ENCODE measurements at places on chromosomes 5 and 9.
A peak's percentile ranks its signal among the peaks of the same experiment; 100 is the strongest.

GRCh38 chr5:123297198-123297831 lies 125.9 kb downstream of the CEP120 start:
- no peaks in the 10 kb centered on the region for H3K4me1 ChIP-seq
- DNase-seq = no peak
- H3K36me3 ChIP-seq = no peaks in the 10 kb centered on the region
- H3K4me3 ChIP-seq = no peak overlapping the region
- peaks cover 21% of the 10 kb centered on the region for H3K27me3 ChIP-seq

DNA sequence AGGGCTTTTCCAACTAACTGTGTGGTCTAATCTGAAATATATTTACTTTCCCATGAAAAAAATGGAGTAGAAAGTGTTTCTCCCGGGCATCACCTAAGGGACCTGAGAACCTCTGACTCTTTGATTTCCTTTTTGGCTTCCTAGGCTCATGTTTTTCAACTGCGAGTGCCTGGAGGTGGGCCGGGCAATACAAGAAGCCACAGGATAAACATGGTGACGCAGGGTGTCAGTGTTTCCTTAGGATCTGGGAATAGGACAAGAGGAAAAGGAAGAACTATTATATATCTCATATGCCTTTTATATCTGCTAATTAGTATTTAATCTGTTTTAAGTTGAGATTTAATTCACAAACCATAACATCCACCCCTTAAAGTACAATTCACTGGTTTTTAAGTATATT lies 11.4 kb upstream of the LECT2 start:
- H3K4me3 ChIP-seq = no peak overlapping the region
- no peak for DNase-seq
- H3K36me3 ChIP-seq = no peaks in the 10 kb centered on the region
- no peaks in the 10 kb centered on the region for H3K27me3 ChIP-seq

GRCh38 chr9:33458444-33458843 lies 11.1 kb upstream of the AQP3 start:
- peak; percentile 73 for DNase-seq
- H3K4me3 ChIP-seq = no peak overlapping the region
- H3K4me1 ChIP-seq = peaks cover 16% of the 10 kb centered on the region
- no peaks in the 10 kb centered on the region for H3K27me3 ChIP-seq
- peaks cover 19% of the 10 kb centered on the region for H3K36me3 ChIP-seq
- H3K27ac ChIP-seq = peak overlapping the region; percentile 78

DNA sequence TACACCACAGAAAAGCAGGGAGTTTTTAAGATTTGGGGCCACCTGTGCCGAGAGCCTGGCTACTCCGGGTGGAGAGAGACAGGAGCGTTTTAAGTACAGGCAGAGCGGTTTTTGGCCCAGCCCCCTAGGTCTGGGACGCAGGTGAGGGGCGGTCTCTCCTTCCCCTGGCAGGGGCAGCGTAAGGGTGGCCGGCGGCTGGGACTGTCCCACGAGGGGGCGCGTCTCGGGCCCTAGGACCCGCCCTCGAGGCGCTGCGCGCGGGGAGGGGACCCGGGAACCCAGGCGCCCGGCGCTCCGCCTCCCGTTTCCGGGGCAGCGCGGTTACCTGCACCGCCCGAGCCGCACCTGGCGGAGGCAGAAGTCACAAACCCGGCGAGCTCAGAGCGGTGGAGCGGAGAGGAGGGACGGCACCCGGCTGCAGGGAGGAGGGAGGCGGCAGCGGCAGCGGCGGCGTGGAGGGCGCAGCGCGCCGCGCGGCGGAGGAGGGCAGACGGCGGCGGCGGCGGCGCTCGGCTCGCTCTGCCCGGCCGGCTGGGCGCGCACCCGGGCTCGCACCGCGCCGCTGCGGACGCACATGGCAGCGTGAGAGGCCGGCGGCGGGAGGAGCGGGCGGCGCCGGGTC lies at the start of gene WWC1:
Gene WWC1 (plus strand): TSS at position 304 of the 622 bp plus-strand sequence. CDS start 508 bp downstream, outside the sequence.
- peak within 1 kb of the TSS; percentile 82 for H3K4me3 ChIP-seq
- DNase-seq = peak; percentile 88
- H3K4me1 ChIP-seq = peaks cover 51% of the 10 kb centered on the region
- peaks cover 7% of the 10 kb centered on the region for H3K36me3 ChIP-seq
- H3K27ac ChIP-seq = peak within 1 kb of the TSS; percentile 81

DNA sequence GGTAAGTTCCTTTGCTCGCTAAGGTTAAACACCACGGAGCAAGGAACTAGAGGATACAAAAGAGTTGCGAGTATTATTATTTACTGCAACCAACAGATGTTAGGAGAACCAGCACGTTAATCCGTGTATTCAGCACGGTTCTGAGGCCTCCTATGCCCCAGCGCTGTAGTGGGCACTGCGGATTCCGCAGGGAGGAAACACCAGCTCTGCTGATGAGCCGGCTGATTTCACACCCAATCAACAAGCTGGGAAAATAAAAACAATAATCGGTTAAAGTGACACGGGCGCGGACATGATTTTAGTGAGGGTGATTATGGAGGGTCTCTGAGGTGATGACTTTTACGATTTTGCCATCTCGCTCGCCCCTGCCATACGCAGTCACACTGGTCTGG lies 702 bp upstream of the PRELID2 start:
- H3K4me1 ChIP-seq = peaks cover 28% of the 10 kb centered on the region
- no peak for DNase-seq
- H3K36me3 ChIP-seq = no peaks in the 10 kb centered on the region
- peak overlapping the region; percentile 73 for H3K4me3 ChIP-seq
- H3K27ac ChIP-seq = no peak overlapping the region

DNA sequence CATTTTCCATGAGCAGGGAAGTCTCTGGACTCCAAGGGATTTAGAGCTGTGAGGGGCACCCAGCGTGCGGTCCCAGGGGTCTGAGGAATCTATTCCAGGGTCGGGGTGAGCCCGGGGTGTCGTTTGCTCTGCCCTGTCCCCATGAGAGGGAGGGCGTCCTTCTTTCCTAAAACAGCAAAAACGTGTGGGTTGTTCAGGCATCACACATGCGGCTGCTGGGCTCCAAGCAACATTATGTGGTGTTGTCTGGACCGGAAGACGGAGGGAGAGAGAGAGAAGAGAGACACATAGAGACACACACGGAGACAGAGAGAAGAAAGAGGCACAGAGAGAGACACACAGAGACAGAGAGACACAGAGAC lies 42.7 kb upstream of the COL5A1 start:
- no peak overlapping the region for H3K4me3 ChIP-seq
- no peaks in the 10 kb centered on the region for H3K36me3 ChIP-seq
- no peak for DNase-seq
- no peaks in the 10 kb centered on the region for H3K4me1 ChIP-seq
- H3K27ac ChIP-seq = no peak overlapping the region
- no peaks in the 10 kb centered on the region for H3K27me3 ChIP-seq
